ENCODE measurements at places on chromosomes 11 and 22.

DNA sequence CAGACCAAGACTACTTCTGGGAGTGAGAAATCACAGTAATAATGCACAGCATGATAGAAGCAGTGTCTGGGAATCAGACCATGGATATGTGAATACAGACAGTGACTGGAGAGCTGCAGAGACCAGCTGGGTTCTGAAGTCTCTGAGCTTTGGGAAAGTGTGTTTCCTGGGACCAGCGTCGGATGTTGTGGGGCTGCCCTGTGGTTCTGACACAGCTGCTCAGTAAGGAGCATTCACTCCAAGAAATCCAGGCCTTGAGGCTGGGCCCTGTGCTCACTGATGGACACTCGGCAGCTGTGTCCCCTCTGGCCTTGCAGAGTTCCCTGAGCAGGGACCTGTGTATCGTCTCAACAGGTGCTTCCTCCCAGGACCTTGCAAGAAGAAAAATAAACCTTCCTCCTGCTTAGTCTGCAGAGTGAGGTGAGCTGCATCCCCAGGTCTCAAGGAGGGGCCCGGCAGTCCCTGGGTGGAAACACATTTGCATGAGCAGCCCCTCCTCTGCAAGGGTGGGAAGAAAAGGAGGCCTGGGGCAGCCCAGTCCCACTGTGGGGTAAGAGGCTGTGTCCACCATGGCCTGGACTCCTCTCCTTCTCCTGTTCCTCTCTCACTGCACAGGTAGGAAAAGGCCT lies 107.9 kb downstream of the VPREB1 start:
- DNase-seq: no peak

GRCh38 chr11:117498791-117499190 lies 171.1 kb downstream of the CEP164 start:
- no peak for DNase-seq

- DNase-seq: no peak
These were observed 11.6 kb downstream of the GP1BB start for GRCh38 chr22:19734837-19735382.

DNA sequence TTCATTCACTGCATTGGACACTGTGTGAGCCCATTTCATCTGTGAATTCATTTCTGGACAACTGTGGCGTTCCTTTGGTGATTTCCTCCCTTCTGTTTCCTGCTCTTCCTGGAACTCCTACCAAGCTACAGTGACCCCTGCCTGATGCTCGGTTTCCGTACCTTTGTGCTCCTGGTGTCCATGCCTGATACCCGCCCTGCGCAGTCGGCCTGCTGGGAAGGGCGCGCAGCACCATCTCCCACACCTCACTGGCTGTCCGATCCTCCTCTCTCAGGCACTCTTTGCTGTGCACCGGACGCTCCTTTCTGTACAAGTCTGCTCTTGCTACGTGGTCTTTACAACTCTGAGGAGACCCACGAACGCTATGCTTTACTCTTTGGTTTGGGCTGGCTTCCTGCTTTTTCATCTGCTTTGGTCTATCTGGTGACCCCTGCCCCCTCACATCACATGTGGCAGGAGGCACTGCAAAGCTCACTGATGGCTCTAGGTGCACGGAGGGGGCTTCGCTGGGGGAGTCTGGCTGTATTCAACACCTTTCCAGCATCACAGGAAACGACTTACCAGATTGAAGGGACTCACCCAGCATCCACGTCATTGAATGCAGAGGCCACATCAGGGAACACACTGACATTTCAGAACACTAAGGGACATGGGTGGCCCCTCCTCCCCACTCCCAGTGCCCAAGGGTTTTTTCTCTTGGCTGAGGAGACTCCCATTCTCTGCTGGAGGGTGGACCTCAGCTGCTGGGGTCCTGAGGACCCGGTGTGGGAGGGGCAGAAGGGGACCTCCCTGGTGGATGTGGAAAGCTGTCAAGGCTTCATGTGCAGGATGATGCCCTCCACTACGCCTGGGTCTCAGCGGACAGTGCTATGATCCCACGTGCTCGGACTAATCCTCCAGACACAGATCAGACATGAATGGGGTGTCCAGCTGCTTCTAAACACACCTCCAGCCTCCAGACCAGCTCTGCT lies 27.0 kb upstream of the MOB2 start:
- no peak for DNase-seq

DNA sequence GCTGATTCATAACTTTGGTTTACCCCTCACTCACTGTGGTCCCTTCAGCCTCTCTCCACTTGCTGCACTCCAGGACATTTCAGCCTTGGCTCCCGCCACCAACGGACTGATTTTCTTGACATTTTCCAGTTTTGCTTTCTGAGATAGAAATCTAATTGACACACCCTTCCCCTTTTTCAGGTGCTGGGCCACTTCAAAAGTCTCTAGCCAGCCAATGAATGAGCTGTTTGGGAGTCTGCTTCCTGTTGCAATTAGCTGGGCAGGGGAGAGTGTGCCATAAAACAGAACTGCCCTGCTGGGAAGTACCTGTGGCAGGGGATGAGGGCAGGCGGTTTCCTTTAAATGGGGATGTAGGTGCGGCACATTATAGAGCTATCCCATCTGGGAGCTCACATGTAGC lies 21.1 kb upstream of the PLET1 start:
- DNase-seq: no peak

- peak; percentile 30 for DNase-seq
These were observed 686 bp downstream of the KIF18A start for GRCh38 chr11:28107191-28107749.

- DNase-seq: no peak
These were observed 19.1 kb downstream of the APOL3 start for GRCh38 chr22:36141481-36141880.

GRCh38 chr22:46063846-46064227 lies 86.5 kb upstream of the PPARA start:
- no peak for DNase-seq

DNA sequence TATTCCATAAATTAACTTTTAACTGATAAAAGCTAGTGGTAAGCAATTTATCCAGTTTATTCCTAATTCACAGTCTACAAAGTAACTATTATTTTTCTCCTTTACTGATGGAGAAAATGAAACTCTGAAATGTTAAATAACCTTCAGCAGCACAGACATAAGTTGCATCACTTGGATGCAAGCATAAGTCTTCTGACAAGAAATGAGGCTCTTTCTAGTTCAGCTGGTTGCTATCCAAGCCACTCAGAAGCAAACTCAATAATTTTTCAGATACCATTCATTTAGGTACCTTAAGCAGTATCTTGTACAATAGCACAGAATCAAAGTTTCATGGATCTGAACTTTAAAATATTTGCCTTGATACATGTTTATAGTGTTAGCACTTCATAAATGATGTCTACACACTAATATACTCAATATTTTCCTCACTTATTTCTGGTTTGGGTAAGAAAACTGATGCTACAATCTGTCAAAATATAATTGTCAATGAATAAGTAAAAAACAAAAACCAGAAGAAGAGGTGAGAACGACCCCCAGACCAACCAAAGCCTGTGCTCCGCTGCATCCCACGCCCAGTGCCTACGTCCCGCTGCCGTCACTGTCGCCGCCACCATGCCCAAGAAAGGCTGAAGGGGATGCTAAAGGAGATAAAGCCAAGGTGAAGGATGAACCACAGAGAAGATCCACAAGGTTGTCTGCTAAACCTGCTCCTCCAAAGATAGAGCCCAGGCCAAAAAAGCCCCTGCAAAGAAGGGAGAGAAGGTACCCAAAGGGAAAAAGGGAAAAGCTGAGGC lies 18.1 kb downstream of the FAM168A start:
- DNase-seq: no peak

DNA sequence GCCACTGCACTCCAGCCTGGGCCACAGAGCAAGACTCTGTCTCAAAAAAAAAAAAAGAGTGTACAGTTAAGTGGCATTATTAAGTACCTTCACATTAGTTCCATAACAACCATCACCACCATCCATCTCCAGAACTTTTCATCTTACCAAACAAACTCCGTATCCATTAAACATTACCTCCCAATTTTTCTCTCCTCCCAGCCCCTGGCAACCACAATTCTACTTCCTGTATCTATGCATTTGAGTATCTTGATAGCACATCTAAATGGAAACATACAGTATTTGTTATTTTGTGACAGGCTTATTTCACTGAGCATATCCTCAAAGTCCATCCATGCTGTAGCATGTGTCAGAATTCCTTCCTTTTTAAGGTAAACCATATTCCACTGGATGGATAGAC lies 46.8 kb downstream of the DGCR2 start:
- DNase-seq: no peak

DNA sequence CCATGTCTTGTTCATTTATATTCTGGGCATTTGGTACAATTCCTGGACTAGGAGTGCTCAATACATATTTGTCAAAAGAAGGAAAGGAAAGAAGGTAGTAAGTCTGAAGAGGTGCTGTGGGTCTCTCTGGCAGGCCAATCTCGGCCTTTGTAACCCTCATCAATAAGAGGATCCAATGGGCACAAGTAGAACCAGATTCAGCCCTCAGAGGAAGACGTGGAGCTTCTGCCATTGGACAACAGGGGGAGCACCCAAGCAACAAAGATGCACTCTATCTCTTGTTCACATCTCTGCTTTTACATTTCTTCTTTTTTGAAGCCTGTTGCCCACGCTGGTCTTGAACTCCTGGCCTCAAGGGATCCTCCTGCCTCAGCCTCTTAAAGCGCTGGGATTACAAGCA lies 2.2 kb upstream of the VPS11 start:
- DNase-seq: peak; percentile 48

DNA sequence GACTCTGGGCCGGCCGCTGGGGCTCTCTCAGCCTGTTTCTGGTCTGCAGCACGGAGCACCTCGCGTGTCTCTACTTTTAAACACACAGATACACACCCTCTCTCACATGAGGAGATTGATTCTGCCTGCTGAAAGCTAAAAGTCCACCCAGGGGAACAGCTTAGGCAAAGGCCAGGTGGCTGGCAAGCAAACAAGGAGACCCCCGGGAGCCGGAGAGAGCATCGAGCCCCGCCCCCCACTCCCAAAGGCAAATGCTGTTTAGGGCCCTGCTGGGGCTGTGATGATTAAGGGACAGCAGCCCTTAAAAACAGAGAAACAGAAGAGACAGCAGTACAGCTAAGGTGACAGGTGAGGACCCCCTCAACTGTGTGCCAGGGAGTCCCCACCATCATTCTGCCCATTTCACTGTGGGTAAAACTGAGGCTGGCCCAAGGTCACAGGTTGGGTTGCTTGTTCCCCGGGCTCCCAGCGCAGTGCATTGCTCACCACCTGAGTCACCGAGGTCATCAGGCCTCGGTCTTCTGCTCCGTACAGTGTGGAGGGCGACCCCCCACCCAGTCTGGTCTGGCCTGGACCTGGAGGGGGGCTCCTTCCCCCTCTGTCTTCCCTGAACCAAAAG lies 6.8 kb downstream of the CABP7 start:
- no peak for DNase-seq

DNA sequence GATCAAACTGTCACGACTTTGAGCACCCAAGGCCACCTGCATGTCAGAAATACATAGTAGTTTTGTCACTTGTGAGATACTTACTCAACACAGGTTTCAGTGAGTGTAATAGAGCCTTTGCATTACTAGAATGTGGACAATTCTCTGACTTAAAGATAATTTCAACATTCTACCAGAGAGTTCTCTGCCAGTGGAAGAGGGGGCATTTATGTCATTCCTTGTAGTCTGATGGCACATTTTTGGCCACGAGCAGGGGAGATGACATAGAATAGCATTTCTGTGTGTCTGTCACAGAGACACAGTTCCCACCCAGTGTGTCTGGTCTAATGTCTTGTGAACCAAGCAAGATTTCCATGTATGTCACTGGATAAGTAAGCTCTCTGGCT lies 112.5 kb downstream of the DBX1 start:
- DNase-seq: no peak

GRCh38 chr22:38967451-38968450 lies 10.3 kb downstream of the APOBEC3A start:
- DNase-seq: no peak

DNA sequence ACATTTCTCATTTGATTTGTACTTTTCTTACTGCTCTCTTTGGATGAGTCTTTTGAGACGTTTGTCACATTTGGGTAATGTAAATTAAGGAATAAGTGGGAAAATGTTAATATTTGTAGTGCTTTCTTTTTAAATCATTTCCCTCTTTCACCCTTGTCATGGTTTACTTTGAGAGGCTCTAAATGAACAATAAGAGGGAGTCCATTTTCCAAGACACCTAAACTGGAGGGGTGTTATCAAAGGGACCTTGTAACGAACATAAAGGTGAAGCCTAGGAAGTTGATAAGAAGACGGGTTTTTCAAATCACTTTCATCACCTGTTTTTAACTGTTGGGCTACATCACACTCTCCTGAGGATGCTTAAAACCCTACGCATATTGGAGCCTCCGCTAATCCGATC lies 12.1 kb downstream of the EED start:
- no peak for DNase-seq

- no peak for DNase-seq
These were observed 41.7 kb downstream of the FAM227A start for GRCh38 chr22:38614332-38615063.
